ENCODE measurements at places on chromosomes 6 and 20.

DNA sequence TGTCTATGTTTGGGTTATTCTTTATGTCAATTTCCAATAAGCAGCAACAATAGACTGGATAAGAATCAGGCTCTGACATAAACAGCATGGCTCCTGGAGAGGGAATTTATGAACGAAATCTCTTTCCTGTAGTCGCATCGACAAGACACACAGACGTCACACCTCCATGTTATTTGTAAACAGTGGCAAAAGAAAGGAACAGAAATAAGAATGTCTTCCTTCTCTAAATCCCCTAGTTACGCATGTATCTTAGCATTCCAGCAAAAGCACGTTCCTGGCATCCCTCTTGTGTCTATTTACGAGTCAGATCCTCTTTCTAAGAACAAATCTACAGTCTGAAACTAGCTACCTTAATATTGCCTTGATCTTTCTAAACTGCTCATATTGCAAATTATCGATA lies 559.1 kb upstream of the JAG1 start:
- DNase-seq: no peak

DNA sequence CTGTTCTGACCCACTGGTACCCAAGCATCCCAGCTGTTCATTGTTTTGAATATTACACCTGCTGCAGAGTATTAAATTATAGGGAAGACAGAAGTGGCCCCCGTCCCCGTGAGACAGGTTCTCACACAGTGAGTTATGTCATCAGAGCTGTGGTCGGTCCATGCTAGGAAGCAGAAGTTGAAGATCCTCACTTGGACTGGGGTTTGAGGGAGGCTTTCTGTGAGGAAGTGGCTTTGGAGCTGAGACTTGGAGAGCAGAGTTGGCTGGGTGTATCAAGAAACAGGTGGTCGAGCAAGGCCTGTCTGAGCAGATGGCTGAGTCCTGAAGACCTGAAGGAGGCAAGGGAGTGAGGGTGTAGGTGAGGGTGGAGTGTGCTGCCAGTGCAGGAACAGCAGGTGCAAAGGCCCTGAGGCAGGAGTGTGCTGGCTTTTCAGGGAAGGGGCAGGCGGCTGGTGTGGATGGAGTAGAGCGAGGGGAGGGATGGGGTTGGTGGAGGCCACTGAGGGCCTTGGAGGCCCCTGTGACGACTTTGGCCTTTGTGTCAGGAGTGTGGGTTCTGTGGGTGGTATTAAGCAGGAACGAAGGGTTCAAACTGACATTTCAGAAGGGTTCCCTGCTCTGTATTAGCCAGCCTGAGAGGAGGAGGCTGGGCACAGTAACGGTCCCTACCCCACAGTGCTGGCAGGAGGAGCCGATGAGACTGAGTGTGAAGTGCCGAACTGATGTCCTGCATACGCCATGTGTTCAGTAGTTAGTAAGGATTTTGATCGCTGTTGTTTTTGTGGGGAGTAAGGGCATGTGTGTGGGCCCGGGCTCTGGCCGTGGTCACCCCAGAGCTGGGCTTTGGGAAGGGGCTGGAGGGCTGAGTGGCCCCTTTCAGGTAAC lies 11.8 kb downstream of the SRC start:
- no peak for DNase-seq

DNA sequence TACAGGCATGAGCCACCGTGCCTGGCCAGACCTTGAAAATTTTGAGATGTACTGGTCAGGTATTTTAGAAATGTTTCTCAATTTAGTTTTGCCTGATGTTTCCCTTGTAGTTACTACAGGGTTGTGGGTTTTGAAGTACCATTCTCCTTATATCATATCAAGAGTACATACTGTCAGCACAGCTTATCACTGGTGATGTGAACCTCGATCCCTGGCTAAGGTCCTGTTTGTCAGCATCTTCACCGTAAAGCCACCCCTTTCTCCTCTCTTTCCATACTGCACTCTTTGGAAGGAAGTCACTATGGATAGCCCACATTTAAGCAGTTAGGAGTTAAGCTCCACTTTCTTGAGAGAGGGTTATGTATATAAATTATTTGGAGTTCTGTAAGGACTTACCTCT lies 27.8 kb downstream of the PHACTR2 start:
- no peak for DNase-seq

- no peak for DNase-seq
Observed at GRCh38 chr20:63978319-63979228, 868 bp downstream of the SAMD10 start.

GRCh38 chr20:14948416-14948815 lies 611.0 kb upstream of the FLRT3 start:
- no peak for DNase-seq

GRCh38 chr20:52259295-52259694 lies 67.7 kb upstream of the ZFP64 start:
- DNase-seq: no peak

Data from activated T-cell treated with anti-CD3 and anti-CD28 coated beads, Interleukin-2, amount 50 U/mL, for 4 hours (primary cell).